ENCODE measurements at places on chromosomes 4 and X.

GRCh38 chr4:11614426-11614825 is 185.7 kb upstream of the HS3ST1 start:
- no peak for DNase-seq

- DNase-seq = no peak
Observed at GRCh38 chr4:93116624-93117023, 711.9 kb upstream of the ATOH1 start.

GRCh38 chrX:72271091-72271788 is 5.8 kb downstream of the RPS4X start:
- no peak for DNase-seq

DNA sequence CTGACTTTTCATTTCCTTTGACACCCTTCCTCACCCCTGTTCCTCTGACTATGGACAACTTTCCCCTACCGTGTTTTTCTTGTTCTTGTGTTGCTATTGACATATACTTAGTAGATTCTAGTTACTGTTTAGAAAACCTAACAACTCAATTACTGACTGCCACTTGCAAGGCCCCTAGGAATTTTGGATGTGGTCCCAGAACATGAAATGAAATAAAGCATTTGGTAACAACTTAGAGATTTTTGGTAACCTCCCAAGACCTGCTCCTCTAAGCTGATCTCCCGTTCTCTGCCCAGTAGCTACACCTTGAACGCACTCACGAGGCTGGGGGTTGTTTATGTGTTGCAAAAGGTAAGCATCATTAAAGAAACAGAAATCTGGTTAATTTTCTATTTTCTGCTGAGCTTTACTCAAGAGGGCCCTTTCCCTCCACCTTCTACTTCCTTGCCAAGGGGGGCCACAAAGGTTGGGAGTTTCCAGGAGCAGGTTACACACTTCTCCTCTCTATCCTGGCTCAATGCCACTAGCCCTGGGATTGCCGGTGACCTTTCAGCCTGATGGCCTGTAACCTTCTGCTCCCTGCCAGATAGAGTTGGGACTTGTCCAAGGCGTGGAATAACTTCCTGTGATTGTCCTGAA is 20.5 kb downstream of the GAB3 start:
- no peak for DNase-seq

GRCh38 chr4:126705266-126705665 is 927.5 kb upstream of the INTU start:
- DNase-seq = no peak
